ENCODE measurements at places on chromosomes 5 and 9.

GRCh38 chr5:166341740-166342337, 1949.6 kb upstream of the WWC1 start:
- no peak for DNase-seq

DNA sequence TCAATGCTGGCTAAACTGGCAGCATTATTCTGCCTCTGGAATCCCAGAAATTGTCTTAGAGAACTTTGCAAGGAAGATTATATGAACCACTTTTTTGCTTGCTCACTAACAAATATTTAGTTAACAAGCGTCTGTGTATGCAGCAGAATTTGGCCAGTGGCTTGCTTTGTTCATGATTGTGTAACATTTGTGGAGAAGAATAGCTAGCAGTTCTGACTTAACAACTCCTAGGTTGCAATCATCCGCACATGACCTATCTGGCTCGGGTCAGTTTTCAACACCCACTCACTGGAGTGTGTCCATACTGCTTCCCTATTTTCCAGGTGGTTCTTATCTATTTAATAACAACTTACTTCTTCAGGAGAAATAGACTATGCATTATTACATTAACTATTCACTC, 98.5 kb downstream of the SNX18 start:
- no peak for DNase-seq

GRCh38 chr5:53481887-53482716, 1.7 kb downstream of the FST start:
- DNase-seq = peak; percentile 40

DNA sequence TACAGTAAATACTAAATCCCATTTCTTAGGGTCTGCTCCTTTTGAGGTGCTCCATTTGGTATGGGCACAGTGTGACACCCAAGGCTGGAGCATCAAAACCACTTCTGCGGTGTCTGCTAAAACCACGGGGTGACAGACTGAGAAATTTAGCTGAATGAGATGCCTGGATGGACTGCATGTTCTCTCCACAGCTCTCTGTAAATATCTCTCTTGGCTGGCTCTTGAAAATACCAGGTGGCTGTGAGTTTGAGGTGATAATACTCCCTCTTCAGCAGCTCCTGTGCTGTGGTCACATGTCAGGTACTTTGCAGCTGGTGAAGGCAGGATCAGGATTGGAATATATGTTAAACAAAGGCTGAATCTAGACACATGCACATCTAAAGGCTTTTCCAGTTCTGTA, 93.7 kb upstream of the SIMC1 start:
- no peak for DNase-seq

- no peak for DNase-seq
Measured at GRCh38 chr5:78429332-78429980, 69.0 kb downstream of the SCAMP1 start.

- no peak for DNase-seq
Measured at GRCh38 chr5:21834863-21835262, 1018.3 kb downstream of the CDH12 start.

- DNase-seq = no peak
Measured at GRCh38 chr5:179397516-179397915, 52.3 kb upstream of the ADAMTS2 start.

- DNase-seq = peak; percentile 37
Measured at GRCh38 chr9:93302586-93303257, 118.8 kb downstream of the WNK2 start.

DNA sequence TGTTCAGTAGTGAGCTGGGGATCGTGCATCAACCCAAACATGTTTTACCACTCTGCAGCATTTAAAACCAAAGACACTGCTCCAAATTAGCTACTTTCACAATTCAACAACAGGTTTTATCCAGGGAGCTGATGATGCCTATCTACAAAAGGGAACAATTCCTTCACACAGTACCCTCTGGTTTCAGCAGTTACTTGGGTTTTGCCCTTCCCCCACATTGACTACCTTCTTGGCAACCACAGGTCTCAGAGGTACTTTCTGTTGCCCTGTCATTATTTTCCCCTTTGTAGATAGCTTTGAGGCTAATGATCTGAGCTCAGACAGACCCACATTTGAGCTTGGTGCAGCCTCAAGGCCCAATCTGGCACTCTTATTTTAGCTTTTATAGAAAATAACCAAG, 96.1 kb downstream of the WDR41 start:
- no peak for DNase-seq

DNA sequence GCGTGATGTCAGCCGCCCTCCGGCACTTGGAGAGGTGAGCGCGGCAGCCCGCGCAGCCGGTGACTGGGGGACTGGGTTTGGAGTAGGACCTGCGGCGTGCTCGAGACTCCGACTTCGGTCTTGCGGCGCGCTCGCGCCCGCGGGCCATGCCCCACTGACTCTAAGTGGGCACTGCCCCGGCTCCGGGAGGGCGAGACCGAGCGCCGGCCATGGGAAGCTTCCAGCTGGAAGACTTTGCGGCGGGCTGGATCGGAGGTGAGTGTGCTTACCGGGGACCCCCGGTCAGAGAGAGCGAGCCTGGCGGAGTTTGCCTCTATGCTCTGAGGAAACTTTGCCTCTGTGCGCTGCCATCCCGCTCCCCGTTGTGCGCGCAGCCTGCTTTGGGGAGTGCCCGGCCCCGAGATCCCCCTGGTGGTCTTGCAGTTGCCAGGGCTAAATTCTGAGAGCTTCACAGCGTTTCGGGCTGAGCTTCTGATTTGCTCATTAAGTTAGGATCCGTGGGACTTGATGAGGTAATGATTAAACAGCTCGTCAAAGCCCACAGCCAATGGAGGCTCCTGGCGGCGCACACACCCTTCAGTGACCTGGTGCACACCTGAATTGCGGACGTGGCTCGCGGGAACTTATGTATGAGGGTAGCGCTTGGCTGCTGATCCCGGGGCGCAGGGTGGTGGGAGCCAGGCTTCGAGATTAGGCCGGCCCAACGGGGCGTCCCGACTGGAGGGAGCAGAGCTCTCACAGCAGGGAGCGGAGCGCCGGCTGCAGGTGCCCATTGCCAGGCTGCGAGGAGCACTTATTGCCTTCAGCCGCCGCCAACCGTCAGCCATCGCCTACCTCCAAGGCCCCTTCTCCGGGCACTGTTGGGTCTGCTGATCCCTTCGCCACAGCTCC, at the start of gene SLC25A48:
SLC25A48 (plus strand) TSS at position 25 of the 891 bp plus-strand sequence; CDS start at position 210, 185 bp downstream.
- no peak for DNase-seq

GRCh38 chr5:106966686-106967315, 703.9 kb downstream of the EFNA5 start:
- no peak for DNase-seq

- no peak for DNase-seq
Measured at GRCh38 chr5:61450493-61451279, 118.6 kb downstream of the ZSWIM6 start.

DNA sequence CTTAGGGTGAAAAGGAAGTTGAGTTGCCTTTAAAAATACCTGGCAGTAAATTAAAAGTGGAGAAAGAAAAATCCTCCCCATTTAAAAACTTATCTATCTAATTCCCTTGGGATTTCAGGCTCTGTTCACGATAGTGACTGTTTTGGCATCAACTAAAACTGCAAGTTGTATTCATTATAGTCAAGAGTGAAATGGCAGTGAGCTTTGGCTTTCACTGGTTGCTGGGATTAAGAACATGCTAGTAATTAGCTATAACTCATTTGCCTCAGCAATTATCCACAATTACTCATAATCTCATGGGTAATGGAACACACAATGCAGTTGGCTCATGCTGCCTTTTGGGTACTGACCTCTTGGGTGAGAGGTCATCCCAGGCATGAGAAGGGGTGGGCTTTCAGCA, 250.1 kb downstream of the GAS1 start:
- no peak for DNase-seq

DNA sequence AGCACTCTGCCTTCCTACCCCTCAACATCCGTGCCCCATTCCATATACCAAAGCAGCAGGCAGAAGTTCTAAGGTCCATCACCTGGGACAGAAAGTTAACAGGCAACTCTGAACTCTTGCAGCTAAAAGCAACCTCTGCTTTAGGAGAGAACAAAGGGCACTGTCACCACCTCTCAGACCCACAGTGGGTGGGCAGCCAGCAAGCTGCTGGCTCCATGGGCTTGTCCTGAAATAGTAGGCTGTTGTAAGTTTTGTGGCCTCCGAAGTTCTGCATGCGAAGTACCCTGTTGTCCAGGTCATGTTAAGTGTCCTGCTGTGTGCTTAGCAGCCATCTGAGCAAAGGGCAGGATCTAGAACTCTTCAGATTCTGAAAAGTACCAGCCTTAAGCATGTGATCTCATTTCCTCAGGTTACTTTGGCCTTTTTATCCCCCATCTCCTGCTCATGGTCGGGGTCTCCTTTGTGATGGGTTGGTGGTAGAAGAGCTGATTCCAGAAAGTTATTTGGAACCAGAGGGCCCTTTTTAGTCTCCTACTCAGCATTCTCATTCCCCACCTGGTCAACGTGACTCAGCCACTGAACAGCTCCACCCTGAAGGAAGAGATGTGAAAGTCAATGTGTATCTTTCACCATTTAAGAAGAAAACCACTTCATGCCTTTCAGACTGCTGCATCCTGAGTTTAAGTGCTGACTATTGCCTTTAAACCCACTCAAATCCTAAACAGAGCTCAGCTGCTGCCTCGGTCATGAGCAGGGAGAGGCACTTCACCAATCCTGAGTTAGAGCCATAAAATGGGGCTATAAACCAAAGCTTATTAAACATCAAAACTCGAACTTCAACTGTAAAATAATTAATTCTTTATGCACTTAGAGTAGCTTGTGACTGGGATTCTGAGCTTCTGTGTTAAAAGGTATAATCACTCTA, 121.4 kb downstream of the DPYSL3 start:
- no peak for DNase-seq

DNA sequence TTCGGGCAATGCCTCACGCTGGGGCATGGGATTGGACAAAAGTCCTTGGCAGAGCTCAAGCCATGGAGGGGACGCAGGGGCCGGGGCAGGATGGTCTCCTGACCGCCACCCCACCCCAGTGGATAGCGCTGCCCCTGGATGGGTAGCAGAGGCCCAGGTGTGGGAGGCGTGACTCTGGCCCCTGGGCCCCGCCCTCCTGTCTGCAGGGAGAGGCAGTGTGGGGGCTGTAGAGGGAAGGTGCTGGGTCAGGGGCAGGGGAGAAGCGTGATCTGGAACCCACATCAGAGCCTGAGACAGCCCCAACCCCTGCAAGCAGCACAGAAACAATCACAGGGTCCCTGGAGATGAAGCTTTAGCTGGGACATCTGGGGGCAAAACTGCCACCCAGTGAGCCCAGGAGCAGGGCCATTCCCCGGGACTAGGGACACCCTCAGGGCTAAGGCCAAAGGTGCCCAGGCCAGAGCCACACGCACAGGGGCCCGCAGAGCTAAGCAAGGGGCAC, 36.2 kb downstream of the NACC2 start:
- DNase-seq = no peak

DNA sequence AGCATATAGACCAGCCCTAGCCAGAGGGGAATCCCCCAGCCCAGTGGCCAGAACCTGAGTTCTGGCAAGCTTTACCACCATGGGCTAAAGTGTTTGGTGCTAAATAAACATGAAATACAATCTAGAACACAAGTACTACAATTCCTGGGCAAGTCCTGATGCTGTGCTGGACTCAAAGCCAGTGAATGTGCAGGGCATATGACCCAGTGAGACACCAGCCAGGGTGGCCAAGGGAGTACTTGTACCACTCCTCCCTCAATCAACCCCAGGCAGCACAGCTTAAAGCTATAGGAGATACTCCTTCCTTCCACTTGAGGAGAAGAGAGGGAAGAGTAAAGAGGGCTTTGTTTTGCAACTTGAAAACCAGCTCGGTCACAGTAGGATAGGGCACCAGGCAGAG, 63.6 kb downstream of the SSBP2 start:
- DNase-seq = no peak

DNA sequence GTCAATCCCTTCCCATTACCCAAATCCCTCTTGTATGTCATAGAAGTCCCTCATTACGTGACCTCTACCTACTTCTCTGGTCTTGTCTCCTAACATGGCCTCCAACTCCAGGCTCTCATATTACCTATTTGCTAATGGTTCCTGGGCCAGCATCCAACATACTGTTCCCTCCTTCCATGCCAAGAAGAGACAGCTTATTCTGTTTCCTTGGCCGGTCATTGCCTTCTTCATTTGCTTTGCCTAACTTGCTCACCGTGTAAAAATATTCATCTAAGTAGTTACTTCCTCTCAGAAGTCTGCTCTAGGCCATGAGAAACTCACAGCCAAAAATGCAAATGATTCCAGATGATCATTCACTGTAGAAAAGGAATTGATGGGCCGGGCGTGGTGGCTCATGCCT, 8.9 kb upstream of the IL6ST start:
- no peak for DNase-seq

GRCh38 chr5:128927644-128928043, 37.6 kb upstream of the SLC27A6 start:
- no peak for DNase-seq

- no peak for DNase-seq
Measured at GRCh38 chr5:137370096-137371071, 128.7 kb downstream of the SPOCK1 start.

GRCh38 chr9:24986331-24986730, 440.6 kb upstream of the IZUMO3 start:
- DNase-seq = no peak

DNA sequence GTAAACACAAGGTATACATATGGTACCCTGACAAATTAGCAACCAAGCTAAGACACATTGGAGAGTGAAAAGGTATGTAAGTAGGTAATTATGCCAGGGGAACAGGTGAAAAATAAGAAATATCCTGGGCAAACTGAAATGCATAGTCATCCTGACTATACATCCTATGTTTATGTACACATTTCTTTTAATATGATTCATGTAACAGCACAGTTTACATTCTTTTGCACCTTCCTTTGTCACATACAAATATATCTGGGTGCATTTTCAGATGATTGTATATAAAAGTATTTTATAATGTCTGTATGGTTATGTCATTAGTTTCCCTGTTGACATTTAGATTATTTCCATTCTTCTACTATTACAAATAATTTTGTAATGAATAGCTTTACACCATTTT, 1146.9 kb downstream of the EFNA5 start:
- no peak for DNase-seq

DNA sequence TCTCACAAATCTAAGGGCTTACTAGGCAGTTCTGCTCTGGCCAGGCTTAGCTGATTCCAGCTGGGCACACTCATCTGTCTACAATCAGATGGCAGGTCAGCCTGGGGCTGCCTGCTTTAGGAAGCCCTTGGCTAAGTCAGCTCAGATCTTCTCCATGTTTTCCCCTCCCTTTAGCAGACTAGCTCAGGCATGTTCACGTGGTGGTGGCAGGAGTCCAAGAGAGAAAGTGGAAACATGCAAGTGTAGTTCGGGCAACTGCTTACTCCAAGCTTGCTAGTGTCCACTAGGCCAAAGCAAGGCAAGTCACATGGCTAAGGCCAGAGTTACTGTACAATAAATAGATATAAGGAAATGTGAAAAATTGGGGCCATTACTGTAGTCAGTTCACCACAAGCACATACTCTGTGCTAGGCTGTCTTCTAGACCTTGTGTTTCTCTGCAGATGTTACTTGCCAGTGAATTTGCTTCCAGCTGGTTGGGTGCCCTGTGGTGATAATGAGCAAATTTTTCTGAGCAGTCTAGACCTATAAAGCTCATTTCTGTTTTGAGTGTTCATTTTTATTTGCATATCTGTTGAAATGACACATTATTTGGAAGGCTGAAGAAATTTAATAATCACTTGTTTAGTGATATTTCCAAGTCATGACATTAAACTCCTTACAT, 38.3 kb downstream of the RECK start:
- DNase-seq = no peak
